ENCODE measurements at places on chromosomes 2 and 18. TPM values are rescaled to one million over a fixed set of nuclear protein-coding genes. Genes with fewer than 3 reads are reported as not detected.
A peak's percentile ranks its signal among the peaks of the same experiment; 100 is the strongest.

DNA sequence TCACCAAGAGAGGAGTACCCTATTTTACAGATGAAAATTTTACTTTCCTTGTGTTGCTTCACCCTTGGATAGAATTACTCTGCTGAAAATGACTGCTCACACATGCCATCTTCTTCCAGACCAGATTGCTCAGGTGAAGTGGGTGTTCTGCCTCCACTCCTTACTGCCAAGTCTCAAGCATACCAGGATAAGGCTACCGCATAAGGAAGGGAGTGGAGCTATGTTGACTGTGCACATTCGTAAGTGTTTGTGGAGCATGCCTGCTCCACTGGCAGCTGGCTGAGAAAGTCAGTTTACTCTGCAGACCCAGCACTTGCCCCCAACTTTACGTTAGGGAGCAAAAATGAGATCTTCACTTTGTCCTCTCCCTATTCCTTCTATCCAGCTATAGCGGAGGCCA is 405.0 kb upstream of the DDX18 start:
- no peak for DNase-seq

GRCh38 chr2:71882949-71883472 is 264.7 kb downstream of the CYP26B1 start:
- DNase-seq = peak; percentile 99

DNA sequence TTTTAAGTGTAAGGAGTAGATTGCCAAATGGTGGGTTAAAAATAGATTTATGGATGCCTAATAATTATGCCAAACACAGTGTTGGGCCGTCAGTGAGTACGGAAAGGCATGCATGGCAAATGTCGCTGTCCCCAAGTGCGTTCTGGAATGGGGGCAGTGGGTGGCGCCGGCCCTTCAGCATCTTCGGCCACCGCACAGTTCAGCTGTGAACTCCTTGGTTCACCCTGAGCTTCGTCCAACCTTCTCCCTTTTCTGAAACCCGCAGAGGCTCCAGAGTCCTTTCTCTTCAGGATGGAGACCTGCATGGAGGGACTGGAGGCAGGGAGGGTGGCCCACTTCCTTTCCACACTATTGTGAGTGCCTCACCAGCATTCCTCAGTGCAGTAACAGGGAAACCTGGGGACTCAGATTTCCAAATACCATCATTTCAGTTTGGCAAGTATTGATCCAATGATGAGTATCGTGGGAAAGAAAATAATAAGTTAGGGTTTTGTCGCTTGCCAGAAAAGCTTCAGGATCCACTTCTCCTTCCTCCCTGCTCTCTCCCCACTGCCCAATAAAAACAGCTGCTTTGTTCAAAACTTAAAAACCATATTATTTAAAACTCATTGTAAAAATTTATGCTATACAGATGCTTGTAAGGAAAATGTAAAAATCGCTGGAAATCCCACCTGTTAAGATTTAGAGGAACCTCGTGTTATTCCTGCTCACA is 74.6 kb upstream of the TXNDC2 start:
- no peak for DNase-seq

DNA sequence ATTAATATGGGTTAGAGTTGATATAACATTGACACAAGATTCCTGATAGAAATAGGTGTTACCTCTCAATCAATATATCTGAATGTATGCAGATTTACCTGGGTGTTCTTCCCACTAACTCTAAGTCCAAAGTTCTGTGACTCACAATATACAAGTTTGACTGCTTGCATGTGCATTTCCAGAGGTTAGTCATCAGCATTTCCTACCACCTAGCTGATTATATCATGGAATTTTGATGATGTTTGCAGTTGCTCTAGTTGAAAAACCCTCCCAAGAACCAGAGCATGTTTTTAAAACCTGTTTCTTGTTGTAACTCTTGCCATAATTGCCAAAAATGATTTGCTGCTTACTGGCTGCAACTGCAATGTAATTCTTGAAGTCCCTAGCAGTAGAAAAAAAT is 15.0 kb upstream of the DSG1 start:
- no peak for DNase-seq

DNA sequence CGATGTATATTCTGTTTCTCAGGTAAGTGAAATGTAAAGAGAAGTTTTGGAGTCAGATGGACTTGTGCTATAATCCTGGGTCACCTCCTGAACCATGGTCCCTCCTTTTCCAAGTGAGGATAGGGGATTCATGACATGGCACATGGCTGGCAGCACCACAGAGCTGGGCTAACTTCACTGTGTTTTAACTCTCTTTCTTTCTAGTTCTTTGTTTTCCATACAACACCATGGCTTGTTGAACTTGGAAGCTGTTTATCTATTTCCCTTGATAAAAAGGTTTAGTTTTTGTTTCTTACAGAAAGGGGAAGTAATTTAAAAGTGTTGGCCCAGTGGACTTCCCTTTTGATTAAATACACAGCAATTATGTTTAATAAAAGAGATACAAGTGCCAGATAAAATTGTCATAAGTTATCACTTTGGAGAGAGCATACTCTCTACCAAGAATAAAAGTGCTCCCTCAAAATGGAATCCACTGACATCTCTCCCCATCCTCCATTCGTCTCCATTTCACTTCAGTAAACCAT is 90.4 kb downstream of the PLCL1 start:
- no peak for DNase-seq

GRCh38 chr2:173962583-173963110 is 2.5 kb downstream of the SP3 start:
- DNase-seq = no peak

DNA sequence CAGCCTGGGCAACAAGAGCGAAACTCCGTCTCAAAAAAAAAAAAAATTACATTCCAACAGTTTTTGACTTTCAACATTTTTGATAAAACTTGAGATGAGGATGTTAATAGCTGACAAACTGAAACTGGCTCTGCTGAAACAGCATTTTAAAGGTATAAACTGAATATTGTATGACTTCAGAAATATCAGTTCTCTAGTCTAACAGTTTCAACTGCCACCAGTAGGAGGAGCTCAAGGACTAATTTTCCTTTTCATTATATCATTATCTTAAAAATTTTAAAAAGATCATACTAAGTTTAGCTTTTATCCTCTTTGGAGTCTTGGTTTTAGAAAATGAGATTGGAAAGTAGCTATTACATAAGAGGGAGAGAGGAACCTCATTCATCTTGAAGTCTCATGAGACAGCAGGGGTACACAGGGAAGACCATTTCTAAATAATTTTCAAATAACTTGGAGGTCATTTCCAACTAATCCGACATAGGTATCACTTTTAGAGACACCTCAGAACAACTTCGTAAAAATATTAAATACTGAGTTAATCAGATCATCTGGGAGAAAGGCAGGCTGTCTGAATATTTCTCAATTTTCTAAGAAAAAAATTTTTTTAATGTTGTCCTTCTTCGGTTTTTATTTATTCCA is 37.6 kb upstream of the MCM6 start:
- peak; percentile 53 for DNase-seq

DNA sequence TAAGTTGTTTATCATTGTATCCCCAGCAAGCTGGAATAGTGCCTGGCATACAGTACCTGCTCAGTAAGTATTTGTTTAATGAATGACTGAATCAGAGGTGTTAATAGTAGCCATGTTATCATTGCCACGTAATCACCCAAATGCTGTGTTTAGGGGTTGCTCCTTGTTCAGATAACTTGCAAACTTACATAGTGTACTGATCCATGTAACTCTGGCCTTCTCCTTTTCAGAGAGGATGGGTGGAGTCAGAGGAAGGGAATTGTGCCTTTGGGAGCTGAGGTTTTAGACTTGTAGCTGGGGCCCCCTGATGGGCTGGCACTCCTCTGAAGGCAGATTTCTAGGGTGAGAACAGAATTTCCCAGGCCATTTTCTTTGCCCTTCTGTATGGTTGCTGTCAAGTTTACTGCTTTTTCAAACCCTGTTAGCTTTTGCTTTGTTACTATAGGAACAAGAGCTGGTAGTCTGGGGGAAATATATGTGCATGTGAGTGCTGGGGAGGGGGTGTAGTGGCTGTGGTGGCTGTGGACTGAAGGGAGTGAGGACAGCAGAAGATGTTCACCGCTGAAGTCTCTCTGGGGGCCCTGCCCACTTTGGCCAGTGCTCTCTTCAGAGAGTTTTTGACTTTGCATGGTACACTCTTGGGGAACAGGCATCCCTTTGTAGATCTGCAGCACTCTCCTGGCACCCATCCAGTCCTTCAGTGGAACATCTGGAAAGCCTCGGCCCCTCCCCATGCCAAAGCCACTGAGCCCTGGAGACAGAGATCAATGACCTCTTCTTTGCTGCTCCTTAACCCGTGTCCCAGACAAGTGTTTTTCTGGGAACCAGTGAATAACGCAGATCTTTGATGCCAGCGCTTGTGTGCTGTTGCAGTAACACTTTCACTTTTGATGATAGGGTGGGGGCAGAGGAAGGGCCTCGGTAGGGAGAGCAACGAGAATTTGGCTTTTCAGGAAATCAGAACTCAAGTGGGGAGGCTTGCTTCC is 209.0 kb downstream of the PRKCE start:
- DNase-seq = peak; percentile 80

- DNase-seq = no peak
Measured at GRCh38 chr2:65018141-65018582, 29.0 kb downstream of the SLC1A4 start.

GRCh38 chr2:147679191-147679954 is 165.5 kb upstream of the ACVR2A start:
- DNase-seq = peak; percentile 18

DNA sequence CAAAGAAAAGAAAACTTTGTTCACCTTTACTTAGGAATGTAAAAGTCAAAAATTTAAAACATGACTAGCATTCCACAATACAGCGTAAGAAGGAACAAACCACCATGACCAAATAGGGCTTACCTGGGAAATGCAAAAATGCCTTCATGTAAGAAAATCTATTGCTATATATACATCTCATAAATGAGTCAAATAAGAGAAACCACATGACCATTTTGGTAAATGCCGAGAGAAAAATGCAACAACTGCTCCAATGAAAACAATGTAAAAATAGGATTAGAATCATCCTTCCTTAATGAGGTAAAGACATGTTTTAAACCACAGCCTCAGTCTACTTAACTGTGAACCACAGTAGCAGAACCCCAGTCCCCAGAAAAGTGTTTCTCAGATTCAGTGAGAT is 49.4 kb downstream of the TGOLN2 start:
- peak; percentile 65 for DNase-seq

- no peak for DNase-seq
Measured at GRCh38 chr2:161975062-161975812, 98.8 kb downstream of the DPP4 start.

DNA sequence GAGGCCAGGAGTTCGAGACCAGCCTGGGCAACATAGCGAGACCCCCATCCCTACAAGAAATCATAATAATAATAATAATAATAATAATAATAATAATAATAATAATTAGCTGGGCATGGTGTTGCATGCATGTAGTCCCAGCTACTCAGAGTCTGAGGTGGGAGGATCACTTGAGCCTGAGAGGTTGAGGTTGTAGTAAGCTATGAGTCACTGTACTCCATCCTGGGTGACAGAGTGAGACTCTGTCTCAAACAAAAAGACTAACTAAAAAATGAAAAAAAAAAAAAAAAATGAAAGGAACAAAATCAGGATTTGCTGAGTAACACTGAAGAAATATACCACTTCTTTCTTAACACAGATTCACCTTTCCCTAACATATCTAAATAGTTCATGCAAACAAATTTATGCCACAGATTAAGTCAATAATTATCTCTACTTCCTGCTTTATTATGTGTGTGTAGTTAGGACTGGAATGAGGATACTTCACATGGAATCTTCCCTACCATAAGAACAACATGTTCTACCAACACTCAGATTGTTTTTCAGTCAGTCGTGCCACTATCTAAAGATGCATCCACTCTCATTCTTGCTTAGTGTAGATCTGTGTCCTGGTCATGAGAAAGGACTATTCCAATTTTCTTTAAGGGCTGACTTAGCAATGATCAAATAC is 928.7 kb downstream of the SLC4A3 start:
- no peak for DNase-seq

Gene METAP1D
- 9.3 TPM for total RNA-seq

Gene CD8A
- total RNA-seq = not detected

Gene LYPD6B
- 3.0 TPM for total RNA-seq

Gene ADD2
- total RNA-seq = not detected

Gene PDE1A
- total RNA-seq = 1.7 TPM

Gene KYNU
- 0.64 TPM for total RNA-seq
